ENCODE measurements at places on chromosomes 6 and 20.

- no peak for DNase-seq
These were observed 34.2 kb downstream of the ANKRD60 start for GRCh38 chr20:58194175-58194791.

DNA sequence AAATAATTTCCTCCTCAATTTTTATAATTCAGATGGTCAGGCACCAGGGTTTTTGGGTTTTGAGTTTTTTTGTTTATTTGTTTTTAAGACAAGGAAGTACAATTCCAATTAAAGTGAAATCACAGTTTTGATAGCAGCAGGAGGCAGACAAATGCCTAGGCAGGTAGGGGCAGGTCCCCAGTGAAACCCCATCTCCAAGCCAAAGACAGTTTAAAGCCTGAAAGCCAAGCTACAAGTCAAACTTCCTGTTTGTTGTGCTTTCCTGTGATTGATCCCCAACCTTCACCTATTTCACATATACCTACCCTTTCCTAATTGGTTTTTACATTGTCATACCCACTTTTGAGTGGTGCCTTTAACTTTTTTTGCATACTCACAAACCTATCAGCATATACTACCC lies 149.6 kb downstream of the MOXD1 start:
- DNase-seq = no peak

DNA sequence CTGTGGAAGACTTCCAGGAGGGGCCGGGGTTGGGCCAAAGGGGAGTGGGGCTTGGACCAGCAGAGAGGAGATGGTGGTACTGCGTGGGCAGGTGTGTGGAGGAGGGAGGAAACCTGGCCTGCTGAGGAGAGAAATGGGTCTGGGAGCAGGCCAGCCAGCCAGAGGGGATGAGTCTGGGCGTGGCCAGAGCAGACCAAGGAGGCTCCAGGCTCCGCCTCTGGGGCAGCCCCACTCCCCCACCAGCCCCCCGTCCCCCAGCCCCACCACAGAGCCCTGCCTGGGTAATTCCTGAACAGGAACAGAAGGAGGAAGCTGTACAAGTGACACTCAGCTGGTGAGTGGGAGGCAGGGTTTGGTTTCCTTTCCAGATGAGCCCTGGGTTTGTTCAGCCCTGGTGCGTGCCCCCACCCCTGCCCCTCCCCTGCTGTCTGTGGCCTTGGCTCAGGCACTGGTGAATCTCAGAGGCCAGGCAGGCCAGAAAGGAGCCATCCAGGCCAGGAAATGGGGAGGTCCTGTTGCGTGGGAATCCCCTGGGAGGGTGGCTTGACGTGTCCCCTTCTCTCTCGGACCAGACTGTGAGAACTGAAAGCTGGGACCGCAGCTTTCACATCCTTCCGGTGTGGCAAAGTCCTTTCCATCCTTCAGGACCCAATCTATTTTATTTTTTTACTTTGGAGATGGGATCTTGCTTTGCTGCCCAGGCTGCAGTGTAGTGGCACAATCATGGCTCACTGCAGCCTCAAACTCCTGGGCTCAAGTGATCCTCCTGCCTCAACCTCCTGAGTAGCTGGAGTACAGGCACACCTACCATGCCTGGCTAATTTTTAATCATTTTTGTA lies 9.4 kb upstream of the SRC start:
- no peak for DNase-seq

DNA sequence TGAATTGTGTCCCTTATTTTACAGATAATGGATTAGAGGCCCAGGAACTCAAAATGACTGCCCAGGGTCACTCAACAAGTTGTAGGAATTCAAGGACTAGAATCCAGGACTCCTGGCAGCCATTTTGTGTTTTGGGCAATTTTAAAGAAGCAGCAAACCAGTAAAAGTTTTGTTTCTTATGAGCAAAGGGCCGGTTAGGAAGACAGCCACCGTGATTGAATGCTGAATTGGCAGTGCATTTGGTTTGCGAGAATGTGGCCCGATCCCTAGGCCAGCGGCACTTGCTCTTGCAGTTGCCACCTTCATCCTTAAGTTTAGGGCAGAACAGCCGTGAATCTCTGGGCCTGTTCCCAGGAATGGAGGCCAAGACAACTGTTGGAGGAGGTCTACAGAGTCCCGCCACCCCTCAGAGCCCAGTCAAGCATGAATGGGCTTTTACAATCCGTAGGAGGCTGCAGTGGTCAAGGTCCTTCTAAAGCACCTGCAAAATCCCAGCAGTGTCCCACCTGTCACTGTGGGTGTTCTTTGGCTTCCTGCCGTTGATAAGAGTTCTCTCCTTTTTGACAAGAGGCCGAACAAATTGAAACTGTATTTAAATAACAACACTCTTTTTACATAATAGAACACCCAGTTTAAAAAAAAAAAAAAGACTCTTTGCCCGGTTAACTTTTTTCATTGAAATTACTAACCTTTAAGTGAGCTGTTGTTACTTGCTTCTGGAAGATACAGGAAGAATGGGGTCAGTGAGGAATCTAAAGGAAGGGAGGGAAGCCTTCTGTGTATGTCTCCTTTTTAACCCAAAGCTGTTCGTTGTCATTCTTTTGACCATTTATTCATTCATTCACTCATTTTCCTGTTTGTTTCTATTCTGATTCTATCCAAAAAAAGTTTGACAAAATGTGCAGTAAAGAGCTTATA lies 68.7 kb downstream of the PHACTR2 start:
- DNase-seq = no peak

GRCh38 chr6:145968051-145968450 lies 3.9 kb upstream of the SHPRH start:
- no peak for DNase-seq

DNA sequence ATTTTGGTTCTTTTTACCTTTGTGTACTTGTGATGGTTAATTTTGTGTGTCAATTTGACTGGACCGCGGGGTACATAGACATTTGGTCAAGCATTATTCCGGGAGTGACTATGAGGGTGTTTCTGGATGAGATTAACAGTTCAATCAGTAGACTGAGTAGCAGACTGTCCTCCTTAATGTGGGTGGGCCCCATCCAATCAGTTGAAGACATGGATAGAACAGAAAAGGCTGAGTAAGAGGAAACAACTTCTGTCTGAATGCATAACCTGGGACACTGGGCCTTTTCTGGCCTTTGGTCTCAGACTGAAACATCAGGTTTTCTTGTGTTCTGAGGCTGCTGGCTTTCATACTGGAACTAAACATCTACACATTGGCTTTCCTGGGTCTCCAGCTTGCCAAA lies 303.5 kb upstream of the RUNX2 start:
- no peak for DNase-seq

GRCh38 chr20:22910287-22910852 lies 124.7 kb upstream of the SSTR4 start:
- no peak for DNase-seq

DNA sequence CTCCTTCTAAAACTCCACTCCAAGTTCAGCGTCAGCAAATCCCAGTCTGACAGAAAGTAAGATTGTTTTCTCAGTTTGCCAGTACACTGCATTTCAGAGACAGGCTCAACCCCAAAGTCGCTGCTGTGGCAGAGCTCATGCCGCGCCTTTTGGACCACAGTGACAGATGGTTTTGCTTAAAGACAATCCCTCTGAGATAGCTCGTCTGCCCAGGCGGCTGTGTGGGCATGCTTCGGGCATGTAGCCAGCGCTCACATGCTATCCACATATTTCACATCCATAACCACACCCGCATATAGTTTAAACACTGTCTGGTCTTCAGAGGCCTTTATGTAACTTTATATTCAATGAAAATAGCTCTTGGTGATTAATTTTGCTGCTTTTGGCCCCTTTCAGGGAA lies 14.7 kb upstream of the PXDC1 start:
- peak; percentile 61 for DNase-seq

GRCh38 chr6:163415620-163416556 lies 1.4 kb downstream of the QKI start:
- peak; percentile 84 for DNase-seq

- DNase-seq = no peak
These were observed 87.9 kb downstream of the CEP57L1 start for GRCh38 chr6:109183109-109183650.

DNA sequence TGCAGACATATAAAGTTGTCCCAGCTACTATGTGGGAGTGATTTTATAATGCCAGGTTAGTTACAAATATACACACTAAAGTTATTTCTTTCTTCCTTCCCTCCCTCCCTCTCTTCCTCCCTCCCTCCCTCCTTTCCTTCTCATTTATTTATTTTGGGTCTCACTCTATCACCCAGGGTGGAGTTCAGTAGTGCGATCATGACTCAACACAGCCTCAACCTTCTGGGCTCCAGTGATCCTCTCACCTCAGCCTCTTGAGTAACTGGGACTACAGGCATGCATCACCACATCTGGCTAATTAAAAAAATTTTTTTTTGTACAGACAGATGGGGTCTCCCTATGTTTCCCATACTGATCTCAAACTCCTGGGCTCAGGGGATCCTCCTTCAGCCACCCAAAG lies 59.2 kb downstream of the PHF20 start:
- no peak for DNase-seq
